ENCODE measurements at places on chromosomes 5 and 9. TPM values are rescaled to one million over a fixed set of nuclear protein-coding genes. Genes with fewer than 3 reads are reported as not detected.

- no peak for DNase-seq
Observed at GRCh38 chr5:127656825-127657224, 7.9 kb downstream of the CTXN3 start.

GRCh38 chr5:8770431-8770830 lies 775.4 kb downstream of the SEMA5A start:
- DNase-seq: no peak

The RIOK2 gene
- 47.2 TPM for total RNA-seq

GRCh38 chr5:123936548-123936947 lies 424.6 kb downstream of the CSNK1G3 start:
- peak; percentile 12 for DNase-seq

The ZDHHC11 gene
- 2.1 TPM for total RNA-seq

- DNase-seq: no peak
Observed at GRCh38 chr5:32531885-32532520, 53.4 kb upstream of the SUB1 start.

DNA sequence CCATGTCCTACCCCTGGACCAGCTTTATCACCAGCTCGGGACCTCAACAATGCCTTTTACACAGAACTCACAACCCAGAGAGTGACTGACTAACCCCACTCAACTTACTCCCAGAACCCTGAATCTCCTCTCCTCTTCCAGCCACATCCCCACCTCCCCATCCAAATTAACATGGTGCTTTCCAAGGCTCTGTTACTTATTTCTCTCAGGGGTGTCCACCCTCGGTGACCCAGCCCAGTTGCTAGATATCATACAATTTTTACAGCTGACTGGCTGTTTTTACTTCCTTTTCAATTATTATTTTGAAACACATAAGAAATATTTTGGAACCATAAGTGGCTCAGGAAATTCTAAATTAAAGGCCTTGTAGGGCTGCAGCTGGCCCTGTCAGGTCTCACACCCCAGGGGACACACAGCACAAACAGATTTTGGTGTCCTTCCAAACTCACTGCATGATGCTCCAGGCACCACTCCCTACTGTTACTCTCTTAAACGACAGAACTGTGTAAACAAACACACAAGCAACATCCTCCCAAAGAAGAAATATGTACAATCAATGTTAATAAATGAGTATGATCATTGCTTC lies 180.6 kb downstream of the ADAMTS12 start:
- no peak for DNase-seq

The PCDHGA11 gene
- total RNA-seq: 1.3 TPM

DNA sequence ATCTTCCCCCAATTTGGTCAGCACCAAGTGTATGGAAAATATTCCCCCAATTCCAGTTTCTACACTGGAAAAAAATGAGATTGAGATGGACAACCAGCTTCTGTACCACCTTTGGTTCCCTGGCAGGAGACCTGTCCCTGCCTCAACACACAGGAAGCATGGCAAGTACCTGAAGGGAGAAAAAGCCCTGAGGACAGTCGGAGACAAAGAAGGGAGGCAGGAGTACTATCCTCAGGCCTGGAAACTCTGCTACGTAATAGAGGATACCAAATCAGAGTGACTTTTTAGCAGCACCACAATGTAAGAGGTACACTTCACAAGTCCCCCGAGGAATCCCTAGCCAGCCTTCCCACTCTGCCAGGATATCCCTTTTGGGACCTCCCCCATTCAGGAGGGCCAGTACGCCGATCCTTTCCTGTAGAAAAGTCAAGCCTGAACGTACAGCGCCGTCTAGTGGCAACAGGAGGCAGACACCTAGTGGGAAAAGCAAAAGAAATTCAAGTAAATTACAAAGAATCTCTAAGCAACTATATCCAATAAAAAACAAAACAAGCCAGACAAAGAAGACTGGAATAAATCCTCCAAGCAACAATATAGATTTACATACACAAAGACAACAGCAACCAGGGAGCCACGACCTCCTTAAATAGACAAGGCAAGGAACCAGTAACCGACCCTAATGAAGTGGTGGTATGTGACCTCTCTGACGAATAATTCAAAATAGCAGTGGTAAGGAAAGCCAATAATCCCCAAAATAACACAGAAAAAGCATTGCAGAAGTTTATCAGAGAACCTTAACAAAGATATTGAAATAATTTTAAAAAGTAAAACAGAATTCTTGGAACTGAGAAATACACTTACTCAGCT lies 63.3 kb upstream of the SLCO6A1 start:
- DNase-seq: peak; percentile 61

- no peak for DNase-seq
Observed at GRCh38 chr5:39800042-39800601, 375.3 kb upstream of the DAB2 start.

GRCh38 chr9:98075332-98075805 lies 18.8 kb downstream of the NANS start:
- DNase-seq: no peak

The ANXA2R gene
- total RNA-seq: 3.3 TPM

The MTX3 gene
- total RNA-seq: 28.8 TPM

GRCh38 chr5:81315336-81315735 lies 13.9 kb downstream of the ZCCHC9 start:
- DNase-seq: no peak

DNA sequence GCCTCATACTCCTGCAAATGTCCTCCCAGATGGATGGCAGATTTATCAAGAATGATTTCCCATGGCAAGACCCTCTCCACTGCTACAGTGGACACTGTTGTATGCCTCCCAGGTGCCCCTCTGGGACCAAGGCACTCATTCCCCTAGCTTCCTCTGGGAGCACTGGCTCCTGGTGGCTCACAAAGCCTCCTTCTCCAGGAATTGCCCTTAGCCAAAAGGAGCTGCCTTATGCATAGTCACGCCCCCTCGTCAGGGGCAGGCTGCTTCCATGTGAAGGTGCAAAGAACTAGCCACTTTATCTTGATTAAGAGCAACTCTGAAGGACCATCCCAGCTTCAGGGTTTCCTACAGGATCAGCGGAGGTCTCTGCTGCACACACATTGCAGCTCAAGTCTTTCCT lies 358.1 kb downstream of the CDK5RAP2 start:
- DNase-seq: no peak

The ENTREP1 gene
- total RNA-seq: 0.08 TPM

Data from SJCRH30 (cell line).